ENCODE measurements at places on chromosomes 2 and 18. TPM values are rescaled to one million over a fixed set of nuclear protein-coding genes. Genes with fewer than 3 reads are reported as not detected.

DNA sequence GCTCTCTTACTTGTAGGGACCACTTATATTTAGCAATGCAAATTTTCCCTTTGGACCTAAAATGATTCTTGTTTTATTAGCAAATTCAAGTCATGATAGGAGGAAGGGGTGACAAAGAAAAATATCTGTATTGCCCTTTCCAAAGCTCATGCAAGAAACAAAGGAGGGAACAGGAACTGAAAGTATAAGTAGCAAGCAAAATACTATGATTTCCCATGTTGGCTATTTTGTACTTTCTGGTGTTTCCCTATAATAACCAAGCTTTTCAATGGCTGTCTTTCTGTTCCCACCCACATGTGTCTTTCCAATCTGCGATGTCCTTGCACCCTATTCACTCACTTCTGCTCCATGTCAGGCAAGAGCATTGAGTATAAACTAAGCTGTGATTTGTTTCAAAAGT lies 279.7 kb downstream of the RNF144A start:
- H3K27me3 ChIP-seq: no peaks in the 10 kb centered on the region
- H3K36me3 ChIP-seq: no peaks in the 10 kb centered on the region
- no peak for DNase-seq

HOXD3 gene
- total RNA-seq: 0.20 TPM

DNA sequence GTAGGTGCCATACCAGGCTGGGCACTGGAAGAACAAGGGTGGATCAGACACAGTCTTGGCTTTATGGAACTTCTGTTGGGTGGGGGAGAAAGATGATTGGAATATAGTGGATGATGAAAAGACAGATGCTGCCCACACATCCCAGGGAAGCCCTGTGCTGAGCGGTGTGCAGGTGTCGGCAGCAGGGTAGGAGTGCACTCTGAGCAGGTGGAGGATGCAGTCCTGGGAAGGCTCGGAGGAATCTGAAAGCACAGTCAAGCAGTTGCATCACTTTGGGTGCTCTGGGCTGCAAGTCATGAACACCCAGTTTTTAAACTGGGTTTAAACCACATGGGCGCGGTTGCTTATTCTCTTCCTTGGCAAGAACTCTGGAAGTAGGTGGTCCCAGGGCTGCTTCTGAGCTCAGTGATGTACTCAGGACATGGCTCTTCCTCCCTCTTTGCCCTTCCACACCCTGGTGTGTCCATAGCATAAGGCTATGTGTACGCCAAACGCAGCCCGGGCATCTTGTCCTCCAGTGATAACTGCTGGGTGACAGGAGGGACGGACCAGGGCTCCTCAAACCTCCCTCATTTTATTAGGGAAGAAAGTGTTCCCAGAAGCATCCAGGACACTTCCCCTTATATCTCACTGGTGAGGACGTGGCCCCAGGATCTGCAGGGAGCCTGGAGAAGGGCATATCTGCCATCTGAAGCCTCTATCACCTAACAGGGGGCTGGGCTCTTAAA lies 84.0 kb downstream of the SH3RF3 start:
- H3K4me3 ChIP-seq: no peak overlapping the region
- no peaks in the 10 kb centered on the region for H3K27me3 ChIP-seq
- H3K36me3 ChIP-seq: no peaks in the 10 kb centered on the region
- no peak overlapping the region for H3K27ac ChIP-seq

ZSWIM2 gene
- not detected for total RNA-seq

ACYP2 gene
- total RNA-seq: 22.5 TPM

HSPE1 gene
- total RNA-seq: 194 TPM

GRCh38 chr2:98333922-98334321 lies 12.3 kb upstream of the CNGA3 start:
- H3K36me3 ChIP-seq: no peaks in the 10 kb centered on the region
- DNase-seq: no peak
- no peak overlapping the region for H3K27ac ChIP-seq
- H3K4me3 ChIP-seq: no peak overlapping the region

GRCh38 chr2:73112026-73112912 lies 479 bp downstream of the RAB11FIP5 start:
- H3K4me1 ChIP-seq: peaks cover 23% of the 10 kb centered on the region
- H3K4me3 ChIP-seq: peak overlapping the region; percentile 100
- no peaks in the 10 kb centered on the region for H3K36me3 ChIP-seq
- DNase-seq: peak; percentile 73
- H3K27ac ChIP-seq: peak overlapping the region; percentile 99

DNA sequence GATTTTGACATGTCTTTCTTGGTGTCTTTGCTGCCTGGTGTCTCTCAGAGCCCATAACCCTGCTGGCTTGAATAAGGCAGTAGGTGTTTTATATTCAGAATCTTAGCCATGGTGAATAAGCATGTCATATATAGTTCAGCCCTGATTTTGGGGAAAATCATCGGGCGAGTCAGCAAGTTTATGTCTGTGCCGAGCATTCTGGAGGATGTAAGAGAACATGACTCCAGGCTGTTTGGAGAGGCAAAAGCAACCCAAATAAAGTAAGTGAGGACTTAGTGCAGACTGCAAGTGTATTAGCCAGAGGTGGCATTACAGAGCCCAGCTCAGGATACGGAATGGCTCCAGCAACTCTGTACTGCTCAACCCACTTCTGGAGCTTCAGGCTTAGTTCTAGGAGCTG lies 50.3 kb downstream of the TCF7L1 start:
- H3K27ac ChIP-seq: no peak overlapping the region
- DNase-seq: no peak
- H3K4me3 ChIP-seq: no peak overlapping the region
- H3K27me3 ChIP-seq: no peaks in the 10 kb centered on the region
- peaks cover 17% of the 10 kb centered on the region for H3K4me1 ChIP-seq

GRCh38 chr2:42013409-42013808 lies 34.4 kb upstream of the PKDCC start:
- H3K4me1 ChIP-seq: peaks cover 5% of the 10 kb centered on the region
- H3K4me3 ChIP-seq: no peak overlapping the region
- no peak overlapping the region for H3K27ac ChIP-seq
- H3K36me3 ChIP-seq: no peaks in the 10 kb centered on the region
- no peaks in the 10 kb centered on the region for H3K27me3 ChIP-seq

MSTN gene
- 0.04 TPM for total RNA-seq

SERPINB13 gene
- total RNA-seq: not detected

DNA sequence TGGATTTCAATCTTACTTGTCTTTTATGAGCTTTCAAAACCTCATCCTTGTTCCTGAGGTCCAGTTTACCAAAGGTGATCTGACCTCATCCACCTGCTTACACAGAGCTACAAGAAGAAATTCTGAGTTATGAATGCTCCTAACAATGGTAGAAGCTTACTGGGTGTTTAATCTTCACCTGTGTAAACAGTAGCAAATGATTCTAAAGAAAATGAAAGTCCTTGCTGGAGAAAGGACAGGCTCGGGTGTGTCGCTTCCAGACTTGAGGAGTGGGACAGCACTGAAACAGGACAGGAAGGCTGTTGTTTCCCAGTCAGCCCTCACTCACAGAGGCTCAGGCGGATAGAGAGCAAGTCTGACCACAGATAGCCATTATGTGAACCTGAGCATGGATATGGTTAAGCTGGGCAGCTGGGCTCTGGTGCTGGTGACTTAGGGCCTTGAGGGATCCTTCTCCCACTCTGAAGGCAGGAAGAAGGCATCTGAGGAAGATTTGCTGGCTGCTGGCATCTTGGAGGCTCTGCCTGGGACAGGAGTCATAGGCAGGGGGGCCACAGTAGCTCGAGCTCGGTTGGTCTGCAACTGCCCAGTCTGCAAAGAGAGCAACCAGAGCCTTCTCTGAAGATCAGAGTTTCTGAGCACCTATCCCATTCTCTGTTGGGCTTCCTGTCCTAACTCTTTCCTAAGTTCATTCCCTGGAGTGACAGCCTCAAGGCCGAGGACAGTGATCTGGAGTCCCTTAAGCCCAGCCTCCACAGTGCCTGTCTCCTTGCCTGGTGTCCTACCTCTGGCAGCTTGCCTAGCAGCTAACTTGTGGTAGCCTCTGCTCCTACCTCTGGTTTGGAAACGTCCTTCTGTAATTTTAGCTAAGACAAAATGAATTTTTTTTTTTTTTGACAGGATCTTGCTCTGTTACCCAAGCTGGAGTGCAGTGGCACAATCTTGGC lies 4.0 kb downstream of the DOK1 start:
- peaks cover 26% of the 10 kb centered on the region for H3K27me3 ChIP-seq
- peaks cover 7% of the 10 kb centered on the region for H3K4me1 ChIP-seq

- no peaks in the 10 kb centered on the region for H3K27me3 ChIP-seq
- H3K36me3 ChIP-seq: no peaks in the 10 kb centered on the region
- H3K4me3 ChIP-seq: no peak overlapping the region
- peaks cover 5% of the 10 kb centered on the region for H3K4me1 ChIP-seq
Observed at GRCh38 chr2:233255151-233255550, 3.7 kb downstream of the ATG16L1 start.

GFPT1 gene
- 75.4 TPM for total RNA-seq

- DNase-seq: no peak
- no peak overlapping the region for H3K27ac ChIP-seq
- H3K4me3 ChIP-seq: no peak overlapping the region
- H3K4me1 ChIP-seq: no peaks in the 10 kb centered on the region
- no peaks in the 10 kb centered on the region for H3K27me3 ChIP-seq
Observed at GRCh38 chr2:207754498-207755383, 15.0 kb downstream of the FZD5 start.

DNA sequence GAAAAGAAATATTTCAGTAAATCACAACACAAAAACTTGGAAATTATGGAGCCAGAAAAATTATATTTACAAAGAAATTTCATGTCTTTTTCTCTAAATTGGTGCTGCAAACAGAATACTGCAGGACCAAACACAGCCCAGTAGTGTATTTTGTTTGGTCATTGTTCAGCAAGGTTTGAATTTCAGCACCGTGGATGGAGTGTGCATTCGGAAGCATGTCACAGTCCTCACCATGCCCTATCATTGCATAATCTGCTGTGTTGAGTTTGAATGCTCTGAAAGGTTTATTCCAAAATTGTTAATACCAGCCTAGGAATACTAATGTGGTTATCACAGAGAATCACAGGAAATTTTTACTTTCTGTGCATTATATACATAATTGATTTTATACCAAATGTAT lies 296.7 kb downstream of the METTL4 start:
- no peak overlapping the region for H3K27ac ChIP-seq
- DNase-seq: no peak
- no peaks in the 10 kb centered on the region for H3K27me3 ChIP-seq

DNA sequence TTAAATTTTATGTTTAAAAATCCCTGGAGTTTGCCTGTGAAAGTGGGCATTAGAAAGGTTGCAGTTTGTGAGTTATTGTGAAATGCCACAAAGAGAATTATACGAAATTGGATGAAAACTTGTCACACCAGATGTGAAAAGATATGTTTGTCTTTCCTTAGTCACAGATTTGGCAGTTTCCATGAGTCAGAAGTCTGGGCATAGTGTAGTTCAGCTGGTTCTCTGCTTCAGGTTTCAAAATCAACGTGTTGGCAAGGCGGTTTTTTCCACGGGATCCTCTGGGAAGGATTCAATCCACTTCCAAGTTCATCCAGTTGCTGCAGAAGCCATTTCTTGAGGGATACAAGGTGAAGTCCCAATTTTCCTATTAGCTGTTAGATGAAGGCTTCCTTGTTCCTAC lies 658.0 kb upstream of the CDH2 start:
- no peak overlapping the region for H3K27ac ChIP-seq
- DNase-seq: no peak
- no peaks in the 10 kb centered on the region for H3K36me3 ChIP-seq
- H3K4me3 ChIP-seq: no peak overlapping the region
- H3K4me1 ChIP-seq: no peaks in the 10 kb centered on the region

DNA sequence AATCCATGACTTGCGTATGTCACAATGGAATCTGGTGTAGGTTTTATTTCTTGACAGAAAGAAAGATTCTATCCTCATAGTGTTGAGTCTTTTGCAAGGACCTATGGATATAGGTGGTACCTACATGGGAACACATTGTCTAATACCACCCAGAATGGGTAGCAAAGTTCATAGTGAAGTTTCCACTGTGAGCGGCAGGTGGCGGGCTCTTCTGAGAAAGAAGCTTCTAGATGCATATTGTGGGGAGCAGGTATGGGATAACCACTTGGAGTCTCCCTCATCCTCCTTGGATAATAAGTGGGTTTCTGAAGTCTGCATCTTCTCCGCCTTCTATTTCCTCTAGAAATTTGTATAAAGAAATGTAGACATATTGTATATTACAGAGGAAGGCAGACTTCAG lies 44.9 kb downstream of the LINC00305 start:
- H3K4me1 ChIP-seq: no peaks in the 10 kb centered on the region
- no peak overlapping the region for H3K27ac ChIP-seq
- H3K4me3 ChIP-seq: no peak overlapping the region
- no peaks in the 10 kb centered on the region for H3K36me3 ChIP-seq

ZRANB3 gene
- 10.4 TPM for total RNA-seq

- peaks cover 57% of the 10 kb centered on the region for H3K4me1 ChIP-seq
- H3K27ac ChIP-seq: peak overlapping the region; percentile 10
- DNase-seq: no peak
- H3K27me3 ChIP-seq: no peaks in the 10 kb centered on the region
- no peaks in the 10 kb centered on the region for H3K36me3 ChIP-seq
- no peak overlapping the region for H3K4me3 ChIP-seq
Observed at GRCh38 chr2:101740555-101740964, 43.1 kb downstream of the MAP4K4 start.

GRCh38 chr2:144995482-144995881 lies 475.6 kb upstream of the ZEB2 start:
- no peaks in the 10 kb centered on the region for H3K36me3 ChIP-seq
- H3K4me1 ChIP-seq: no peaks in the 10 kb centered on the region
- no peak overlapping the region for H3K27ac ChIP-seq
- H3K27me3 ChIP-seq: no peaks in the 10 kb centered on the region
- H3K4me3 ChIP-seq: no peak overlapping the region

- no peaks in the 10 kb centered on the region for H3K4me1 ChIP-seq
- H3K27me3 ChIP-seq: peaks cover 8% of the 10 kb centered on the region
- no peak overlapping the region for H3K27ac ChIP-seq
- H3K36me3 ChIP-seq: no peaks in the 10 kb centered on the region
- H3K4me3 ChIP-seq: no peak overlapping the region
Observed at GRCh38 chr2:179842498-179843153, 18.8 kb downstream of the ZNF385B start.

SCYGR4 gene
- total RNA-seq: not detected
